ENCODE measurements at places on chromosomes 2 and 18.

DNA sequence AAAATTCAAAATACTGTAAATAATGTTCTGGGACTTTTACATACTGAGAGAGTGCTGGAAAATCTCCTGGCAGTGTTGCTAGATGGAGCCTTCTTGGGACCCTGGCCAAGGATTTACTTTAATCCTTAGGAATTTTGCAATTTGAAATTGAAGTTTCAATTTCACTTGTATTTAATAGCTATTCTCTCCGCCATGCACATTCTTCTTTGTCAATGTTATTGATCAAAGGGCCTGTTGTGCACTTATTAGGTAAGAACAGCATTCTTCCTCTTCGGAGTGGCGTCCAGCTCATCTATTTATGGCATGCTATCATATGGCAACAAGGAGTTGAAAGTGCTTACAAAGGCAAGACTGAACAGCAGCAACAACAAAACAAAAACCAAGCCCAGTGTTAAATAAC, 40.1 kb upstream of the SOS1 start:
- no peak for DNase-seq

DNA sequence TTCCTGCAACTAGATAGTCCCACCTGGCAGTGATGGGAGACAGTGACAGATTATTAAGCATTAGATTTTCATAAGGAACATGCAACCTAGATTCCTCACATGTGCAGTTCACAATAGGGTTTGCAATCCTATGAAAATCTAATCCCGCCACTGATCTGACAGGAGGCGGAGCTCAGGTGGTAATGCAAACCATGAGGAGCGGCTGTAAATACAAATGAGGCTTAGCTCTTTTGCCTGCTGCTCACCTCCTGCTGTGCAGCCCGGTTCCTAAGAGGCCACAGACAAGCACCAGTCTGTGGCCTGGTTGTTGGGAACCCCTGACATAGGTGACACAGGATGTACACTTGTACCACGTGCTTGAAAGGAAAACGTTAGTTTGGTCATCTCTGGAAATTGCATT, 41.6 kb downstream of the CDH19 start:
- no peak for DNase-seq

DNA sequence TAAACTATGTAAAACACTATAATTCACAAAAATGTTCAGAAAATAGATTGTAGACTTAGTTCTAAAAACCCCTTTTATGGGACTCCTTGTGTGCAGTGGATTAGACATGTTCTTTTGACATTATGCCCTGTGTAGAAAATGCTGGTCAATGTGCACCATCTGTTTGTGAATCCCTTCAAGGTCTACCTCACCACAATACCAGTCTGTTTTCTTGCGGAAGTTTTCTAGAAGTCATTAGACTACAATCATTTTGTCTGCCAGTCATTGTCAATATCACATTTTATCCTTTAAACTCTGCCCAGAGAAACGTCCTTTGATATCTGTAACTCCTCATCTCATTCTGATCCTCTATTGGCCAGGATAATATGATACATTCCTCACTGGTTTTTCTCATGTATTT, 7.8 kb downstream of the ITGA4 start:
- DNase-seq: no peak

DNA sequence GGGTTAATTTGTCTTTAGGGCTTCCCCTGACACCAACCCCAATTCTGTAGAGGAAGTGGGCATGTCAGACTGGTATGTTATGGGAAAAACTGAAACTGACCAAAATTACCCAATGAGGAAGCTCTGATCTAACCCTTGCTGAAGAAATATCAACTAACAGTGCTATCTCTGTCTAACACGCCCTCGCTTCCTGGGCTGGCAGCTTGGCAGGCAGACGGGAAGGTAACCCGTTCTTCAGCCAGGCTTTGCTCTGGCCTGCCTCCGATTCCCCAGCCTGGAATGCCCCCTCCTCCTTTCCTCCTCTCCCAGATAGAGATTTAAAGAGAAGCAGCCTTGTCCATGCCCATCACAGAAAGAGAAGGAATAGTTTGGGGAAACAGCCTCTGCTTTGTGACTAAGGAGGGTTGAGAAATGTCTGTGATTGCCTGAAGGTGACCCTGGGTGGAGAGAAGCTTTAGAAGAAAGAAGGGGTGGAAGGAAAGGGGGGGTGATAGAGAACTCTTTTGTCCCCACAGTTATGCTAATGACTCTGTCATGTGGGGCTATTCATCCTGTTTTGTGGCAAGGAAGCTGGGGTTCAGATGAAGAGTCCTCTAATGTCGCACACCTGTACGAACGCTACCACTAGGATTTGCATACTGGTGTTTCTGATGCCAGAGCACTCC, 15.4 kb downstream of the HK2 start:
- peak; percentile 49 for DNase-seq

GRCh38 chr2:169526451-169526850, 16.9 kb downstream of the KLHL41 start:
- DNase-seq: no peak

- no peak for DNase-seq
Measured at GRCh38 chr2:2182551-2183071, 148.5 kb downstream of the MYT1L start.

DNA sequence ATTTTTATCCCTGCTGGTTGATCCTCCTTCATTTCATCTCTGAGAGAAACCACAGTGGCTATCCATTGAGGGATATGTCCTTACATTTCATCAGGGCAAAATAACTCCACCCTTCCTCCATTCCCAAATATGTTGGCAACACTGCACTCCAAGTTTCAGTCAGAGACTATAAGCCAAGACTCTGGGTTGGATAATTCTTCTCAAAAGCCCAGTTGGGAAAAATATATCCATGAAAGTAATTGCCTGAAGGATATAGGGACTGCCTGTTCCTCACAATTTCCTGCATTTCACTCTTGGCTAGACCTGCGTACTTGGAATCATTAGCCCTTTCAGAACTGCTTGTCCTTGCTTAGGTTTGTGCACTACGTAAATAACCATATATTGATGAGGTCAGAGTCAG, 27.9 kb upstream of the EPB41L3 start:
- DNase-seq: no peak

GRCh38 chr18:28777756-28778155, 600.8 kb upstream of the CDH2 start:
- no peak for DNase-seq

GRCh38 chr18:8658858-8659485, 46.4 kb upstream of the MTCL1 start:
- no peak for DNase-seq

DNA sequence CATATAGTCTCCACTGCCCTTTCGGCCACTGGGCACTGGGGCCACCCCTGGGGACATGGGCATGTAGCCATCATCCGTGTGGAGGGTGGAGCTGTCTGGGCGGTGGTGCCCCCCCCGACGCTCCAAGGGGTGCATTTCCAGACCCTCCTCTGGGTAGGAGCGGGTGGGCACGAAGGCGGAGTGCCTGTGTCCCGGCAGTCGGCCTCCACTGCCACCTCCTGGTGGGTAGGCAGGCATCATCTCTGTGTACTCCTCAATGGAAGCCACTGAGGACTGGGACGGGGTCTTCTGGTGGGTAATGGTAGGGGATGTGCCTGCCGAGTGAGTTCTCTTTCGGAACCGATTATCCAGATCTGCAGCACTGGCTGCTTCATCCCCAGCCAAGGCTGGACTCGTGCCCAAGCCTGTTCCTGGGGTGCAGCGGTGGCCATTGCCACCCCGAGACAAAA, 2.8 kb downstream of the IRS1 start:
- peak; percentile 34 for DNase-seq

DNA sequence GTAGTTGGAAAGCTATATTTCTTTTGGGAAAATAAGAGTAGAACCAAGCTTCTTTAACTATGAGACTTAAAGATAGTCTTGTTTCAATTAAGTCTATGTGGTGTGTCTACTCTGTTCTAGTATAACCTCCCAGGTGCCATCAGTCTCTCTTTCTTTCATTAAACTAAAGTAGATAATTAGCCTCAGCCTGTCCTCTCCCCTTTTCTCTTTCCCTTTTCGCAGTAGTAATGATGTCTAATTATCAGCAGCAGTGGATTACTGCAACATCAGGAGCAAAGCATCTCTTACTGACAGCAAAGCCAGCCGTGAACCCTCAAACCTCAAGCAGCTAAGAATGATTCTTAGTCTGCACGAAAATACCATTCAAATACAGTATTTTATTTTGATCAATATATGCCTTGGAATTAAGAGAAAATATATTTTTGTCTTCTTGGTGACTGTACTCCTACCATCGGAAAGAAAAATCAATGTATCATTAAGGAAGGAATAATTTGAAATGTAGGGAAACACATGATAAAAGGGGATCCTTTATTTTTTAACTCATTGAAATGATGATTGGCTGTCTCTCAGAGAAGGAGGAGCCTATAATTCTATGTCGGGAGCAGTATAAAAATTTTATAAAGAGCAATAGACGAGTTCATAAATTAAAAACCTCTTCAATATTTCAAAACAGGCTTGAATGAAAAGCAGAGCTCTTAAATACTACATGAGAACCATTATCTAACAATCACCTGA, 4.5 kb downstream of the NOL4 start:
- DNase-seq: no peak

DNA sequence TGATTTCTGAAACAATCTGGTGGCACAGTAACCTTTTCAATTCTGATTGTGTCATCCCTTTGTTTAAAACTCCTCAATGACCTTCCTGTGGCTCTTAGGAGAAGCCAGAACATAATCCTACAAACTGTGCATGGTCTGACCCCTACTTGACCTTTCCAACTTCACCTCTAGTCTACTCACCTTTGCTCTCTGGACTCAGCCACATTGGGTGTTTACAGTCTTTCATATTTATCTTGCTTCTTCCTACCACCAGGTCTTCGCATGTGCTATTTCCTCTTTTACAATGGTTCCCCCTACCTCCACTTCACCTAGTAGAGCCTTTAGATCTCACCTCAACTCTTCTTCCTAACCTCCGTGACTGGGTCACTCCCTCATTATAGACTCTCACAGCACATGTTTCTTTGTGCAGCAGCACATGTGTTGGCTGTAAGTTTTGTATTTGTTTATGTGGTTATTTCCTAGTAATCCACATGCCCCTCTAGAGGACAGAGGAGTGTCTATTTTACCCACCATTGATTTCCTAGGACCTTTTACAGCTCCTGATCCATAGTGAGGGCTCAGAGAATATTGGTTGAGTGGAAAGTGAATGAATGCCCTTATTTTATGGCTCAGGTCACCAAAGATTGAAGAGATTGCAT, 320.8 kb upstream of the MEIS1 start:
- no peak for DNase-seq

- DNase-seq: no peak
Measured at GRCh38 chr2:59733567-59733930, 819.9 kb downstream of the BCL11A start.

GRCh38 chr2:152171718-152172117, 3.8 kb downstream of the STAM2 start:
- no peak for DNase-seq

DNA sequence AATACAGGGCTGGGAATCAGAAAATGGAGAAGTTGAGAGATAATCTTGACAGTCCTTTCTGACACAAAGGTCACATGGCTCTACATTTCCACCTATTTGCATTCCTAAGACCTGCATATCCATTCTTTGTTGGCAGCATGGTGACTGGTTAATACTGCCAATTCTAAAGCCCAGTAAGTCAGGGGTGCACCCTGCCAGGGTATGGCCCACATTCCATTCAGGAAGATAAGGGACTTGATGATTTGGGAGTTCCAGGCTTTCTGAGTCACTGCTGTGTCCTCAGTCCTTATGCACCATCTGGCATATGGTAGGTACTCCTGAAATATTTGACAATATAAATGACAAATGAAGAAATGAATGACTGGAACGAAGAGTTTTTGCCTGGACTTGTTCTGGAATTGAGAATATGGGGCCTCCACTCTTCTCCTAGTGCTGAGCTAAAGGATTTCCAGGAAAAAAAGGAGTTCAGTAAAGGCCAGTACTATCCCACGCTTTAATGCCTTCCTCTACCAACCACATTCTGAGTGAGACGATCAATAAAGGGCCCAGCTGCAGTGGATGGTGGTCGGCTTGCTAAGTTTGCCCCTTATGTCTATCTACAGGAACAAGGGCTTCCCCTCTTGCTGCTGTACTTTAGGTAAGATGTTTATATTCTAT, 31.7 kb upstream of the EIF2AK3 start:
- no peak for DNase-seq

GRCh38 chr2:231780123-231780908, 766 bp downstream of the PDE6D start:
- no peak for DNase-seq

DNA sequence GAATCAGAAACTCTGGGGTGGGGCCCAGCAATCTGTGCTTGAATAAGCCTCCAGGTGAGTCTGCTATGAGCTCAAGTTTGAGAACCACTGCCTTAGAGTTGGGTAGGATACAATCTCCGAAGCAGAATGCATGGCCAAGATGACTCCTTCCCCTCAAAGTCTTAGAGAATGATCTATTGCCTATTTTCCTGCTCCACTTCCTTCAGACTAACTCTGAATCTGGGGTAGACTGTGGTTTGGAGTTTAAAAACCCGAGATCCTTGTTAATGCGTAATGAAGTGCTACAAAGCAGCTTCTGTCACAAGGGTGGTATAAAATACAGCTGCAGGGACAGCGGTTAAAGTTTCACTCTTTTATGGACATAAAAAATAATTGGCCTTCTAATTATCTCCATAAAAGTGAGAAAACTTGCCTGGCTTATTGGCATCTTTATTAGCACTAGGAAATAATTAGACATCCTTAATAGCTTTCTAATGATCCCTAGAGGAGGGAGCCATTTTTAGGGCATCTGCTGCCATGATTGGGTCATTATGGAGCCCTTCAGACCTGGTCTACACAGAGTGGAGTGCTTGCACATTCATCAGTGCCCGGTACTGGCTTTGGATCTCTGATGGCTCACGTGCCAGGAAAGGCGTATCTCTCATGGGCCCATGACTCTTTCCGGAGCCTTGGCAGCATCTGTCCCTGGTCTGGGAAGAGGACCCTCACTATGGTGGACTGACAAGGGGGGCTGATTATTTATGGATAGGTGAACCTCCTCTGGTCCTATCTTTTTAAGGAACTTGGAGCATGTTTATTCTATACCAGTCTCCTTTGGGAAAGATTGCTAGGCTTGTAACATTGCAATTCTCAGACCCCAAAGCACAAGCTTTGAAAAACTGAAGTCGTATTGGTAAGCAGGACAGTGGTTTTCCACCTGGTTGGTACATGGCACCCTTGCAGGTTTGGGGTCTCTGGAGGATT, 28.2 kb downstream of the SIX2 start:
- DNase-seq: no peak

DNA sequence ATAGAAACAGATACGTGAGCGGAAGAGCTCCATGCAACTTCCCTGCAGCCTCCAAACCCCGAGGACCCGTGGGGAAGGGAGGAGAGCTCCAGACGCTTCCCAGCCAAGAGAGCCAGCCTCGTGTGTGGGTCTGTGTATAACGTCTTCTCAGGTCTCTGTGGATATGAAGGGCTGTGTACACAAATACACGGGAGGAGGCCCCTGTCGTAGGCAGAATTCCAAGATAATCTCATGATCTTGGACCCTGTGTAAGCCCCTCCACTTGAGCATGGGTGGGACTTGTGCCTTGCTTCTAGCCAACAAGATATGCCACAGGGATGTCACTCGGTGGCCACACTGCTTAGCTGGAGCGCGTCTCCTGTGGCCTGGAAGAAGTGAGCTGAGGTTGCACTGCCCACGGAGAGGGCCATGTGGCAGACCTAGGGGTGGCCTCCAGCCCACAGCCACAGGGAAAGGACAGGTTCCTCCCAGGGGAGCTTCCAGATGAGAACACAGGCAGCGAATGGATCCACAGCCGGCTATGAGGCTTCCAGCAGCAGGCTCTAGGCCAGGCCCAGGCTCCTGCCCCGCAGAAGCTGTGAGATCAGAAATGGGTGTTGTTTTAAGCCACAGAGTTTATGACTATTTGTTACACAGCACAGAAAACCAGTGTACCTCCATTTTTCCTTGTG, 15.6 kb upstream of the KLF11 start:
- DNase-seq: no peak
